Left hindlimb (tissue), 1 donor: ENCODE measurements at places on chromosomes 4 and X.

DNA sequence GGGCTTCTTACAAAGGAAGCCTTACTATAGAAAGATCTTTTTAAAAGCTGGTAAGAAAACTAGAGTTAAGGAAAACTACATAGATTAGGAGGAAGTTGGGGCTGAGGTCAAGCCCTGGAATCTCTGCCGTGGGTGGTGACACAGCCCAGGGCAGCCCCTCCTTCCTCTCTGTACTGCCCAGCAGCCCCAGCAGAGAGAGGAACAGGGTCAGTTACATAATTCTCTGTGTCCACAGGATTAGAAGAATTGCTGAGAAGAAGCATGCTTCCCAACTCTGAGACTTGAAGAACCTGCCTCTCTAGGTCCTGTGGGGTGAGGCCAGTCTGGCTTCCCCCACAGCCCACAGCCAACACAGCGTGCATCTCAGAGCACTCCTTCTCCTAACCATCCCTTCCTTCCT lies 9.2 kb upstream of the ABLIM2 start:
- DNase-seq, result no peak

DNA sequence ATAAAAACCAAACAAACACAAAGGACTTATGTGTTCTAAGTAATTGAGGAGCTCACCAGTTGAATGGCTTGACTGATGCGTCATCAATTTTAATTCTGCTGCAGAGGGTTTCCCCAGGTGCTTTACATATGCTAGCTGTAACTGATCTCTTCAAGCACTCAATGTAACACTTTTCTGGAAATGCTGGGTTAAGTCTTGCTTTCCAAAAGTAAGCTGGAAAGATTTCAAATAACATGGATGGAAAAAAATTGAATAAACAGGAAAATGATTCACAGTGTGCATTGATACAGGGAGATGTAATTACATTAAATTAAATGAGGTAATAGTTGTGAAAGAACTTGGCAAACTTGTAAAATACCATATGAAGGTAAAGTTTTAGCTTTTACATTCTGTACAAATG lies 186.7 kb upstream of the WDFY3 start:
- no peak for DNase-seq

DNA sequence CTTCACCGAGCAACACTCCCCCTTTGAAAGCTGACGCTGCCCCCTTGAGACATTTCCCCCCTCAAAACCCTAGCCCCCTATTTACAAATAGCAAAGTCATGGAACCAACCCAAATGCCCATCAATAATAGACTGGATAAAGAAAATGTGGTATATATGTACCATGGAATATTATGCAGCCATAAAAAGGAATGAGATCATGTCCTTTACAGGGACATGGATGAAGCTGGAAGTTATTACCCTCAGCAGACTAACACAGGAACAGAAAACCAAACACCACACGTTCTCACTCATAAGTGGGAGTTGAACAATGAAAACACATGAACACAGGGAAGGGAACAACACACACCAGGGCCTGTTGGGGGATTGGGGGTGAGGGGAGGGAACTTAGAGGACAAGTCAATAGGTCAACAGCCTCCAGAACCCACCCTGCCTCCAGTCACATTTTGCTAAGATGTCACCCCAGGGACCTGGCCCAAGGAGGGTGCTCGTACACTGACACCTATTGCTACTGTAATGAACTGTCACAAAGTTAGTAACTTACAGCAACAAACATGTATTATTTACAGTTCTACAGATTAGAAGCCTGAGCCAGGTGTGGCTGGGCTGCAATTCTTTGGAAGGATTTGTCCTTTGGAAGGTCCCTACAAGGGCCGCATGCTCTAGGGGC lies 20.6 kb downstream of the SCD5 start:
- DNase-seq, result no peak

DNA sequence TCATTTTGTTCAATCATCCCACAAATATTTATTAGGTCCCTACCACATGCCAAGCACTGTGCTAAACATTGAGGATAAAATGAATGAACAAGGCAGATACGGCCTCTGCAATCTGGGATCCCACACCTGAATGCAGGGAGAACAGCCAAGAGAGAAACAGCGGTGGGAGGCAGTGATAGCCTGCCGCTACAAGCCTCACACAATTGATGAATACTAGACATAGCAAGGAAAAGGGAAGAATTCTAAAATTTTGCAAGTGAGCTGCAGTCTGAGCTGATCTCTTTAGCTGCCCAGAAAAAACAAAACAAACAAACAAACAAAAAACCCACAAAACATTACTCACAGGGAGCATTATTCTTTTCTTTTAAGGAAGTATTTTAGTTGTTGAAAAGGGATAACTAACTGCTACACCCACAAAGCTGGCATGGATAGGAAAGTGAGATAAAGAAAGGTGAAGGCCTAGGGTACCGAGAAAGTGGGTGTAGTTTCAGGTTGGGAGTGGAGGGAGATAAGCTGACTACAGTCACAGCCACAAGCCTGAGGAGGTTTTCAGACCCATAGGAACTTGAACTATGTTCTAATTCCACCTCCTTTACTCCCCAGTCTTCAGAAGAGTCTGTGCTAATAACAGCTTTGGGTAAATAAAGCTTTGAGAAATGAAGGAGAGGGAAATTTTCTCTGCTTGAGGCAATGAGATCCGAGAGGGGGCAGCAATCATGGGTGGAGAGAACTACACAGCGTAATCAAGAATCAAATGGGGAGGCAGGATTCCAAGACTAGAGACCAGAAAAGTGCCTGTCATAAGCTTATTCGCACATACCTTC lies 85.4 kb downstream of the SH3RF1 start:
- DNase-seq, result no peak

DNA sequence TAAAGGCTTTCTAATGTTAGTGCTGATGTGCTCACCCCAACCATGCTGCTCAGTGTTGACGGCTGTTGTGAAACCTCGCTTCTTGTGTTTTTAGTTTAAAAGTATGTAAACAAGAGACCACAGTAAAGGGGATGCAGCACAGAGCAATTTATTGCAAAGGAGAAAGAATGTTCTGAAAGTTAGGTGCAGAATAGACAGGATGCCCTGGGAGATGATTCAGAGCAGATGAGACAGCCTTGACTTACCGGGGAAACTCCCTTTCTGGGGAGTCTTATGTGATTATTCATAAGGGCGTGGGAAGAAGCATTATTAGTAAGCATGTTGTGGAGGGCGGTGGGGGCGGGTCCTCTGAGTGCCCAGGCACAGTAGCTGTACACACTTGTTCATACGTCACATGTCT lies 47.7 kb downstream of the EVC start:
- DNase-seq, result no peak

DNA sequence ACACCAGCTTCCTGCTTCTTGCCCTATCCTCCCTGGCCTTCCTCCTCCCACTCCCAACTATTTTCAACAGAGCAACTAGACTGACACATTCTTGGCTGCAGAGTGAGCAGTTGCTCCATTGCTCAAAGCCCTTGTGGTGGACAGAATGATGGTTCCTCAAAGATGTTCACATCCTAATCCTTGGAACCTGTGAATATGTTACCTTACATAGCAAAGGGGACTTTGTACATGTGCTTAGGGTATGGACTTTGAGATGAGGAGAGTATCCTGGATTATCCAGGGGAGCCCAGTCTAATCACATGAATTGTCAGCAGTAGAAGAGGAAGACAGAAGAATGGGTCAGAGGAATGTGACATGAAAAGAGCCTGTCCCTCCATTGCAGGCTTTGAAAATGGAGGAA lies 24.9 kb upstream of the HOPX start:
- DNase-seq, result no peak

- no peak for DNase-seq
Observed at GRCh38 chrX:40543661-40544328, 37.0 kb upstream of the ATP6AP2 start.

- no peak for DNase-seq
Observed at GRCh38 chrX:152601848-152602616, 35.7 kb upstream of the GABRQ start.

- no peak for DNase-seq
Observed at GRCh38 chrX:55119271-55119670, 30.5 kb downstream of the PAGE2 start.

DNA sequence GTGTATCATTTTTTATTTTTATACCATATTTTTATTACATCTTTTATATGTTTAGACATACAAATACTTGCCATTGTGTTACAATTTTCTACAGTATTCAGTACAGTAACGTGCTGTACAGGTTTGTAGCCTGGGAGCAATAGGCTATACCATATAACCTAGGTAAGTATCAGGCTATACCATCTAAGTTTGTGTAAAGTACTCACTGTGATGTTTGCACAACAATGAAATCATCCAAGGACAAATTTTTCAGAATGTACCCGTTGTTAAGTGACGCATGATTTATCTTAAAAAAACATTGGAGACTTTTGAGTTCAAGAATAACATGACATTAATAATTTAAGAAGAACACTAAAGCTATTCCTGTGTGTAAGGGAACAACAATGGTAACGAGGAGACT lies 96.0 kb upstream of the LEF1 start:
- DNase-seq, result no peak

- DNase-seq, result no peak
Observed at GRCh38 chr4:65861993-65862392, 191.7 kb upstream of the EPHA5 start.
